ENCODE measurements at places on chromosomes 11 and 22.

GRCh38 chr11:72738199-72739141 is 13.7 kb downstream of the ARAP1 start:
- DNase-seq = peak; percentile 37

GRCh38 chr11:70405679-70406395 is 7.5 kb downstream of the CTTN start:
- no peak for DNase-seq

DNA sequence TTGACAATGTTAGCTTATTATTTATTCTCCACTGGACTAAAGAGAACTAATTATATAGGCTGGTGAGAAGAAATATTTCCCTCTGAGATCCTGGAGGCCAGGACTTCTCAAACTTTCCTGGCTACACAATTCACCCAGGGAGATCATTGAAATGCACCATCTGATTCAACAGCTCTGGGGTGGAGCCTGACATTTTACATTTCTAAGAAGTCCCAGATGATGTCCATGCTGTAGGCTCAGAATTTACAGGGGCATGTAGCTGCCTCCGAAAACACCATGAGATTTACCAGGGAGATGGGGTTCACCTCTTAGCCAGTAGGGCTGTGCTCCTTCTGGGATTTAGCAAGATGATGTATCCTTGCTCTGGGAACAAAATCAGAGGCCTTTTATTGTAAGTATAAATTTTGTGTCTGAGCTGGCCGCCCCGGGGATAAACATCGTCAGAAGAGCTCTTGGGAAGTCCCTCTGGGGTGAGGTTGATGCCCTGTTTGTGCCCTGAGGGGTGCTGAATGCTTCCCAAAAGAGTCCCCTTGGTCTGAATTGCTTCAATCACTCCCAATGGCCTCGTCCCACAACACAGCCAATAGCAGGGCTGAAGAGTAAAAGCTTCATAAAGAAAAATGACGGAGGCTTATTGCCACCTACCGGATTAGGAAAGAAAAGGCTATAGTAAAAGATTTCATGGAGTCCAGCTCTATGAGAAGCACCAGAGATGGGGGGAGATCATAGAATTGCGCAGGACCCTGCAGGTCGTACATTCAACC is 33.4 kb upstream of the API5 start:
- DNase-seq = peak; percentile 49

GRCh38 chr11:111402411-111402810 is 23.3 kb upstream of the POU2AF1 start:
- no peak for DNase-seq

GRCh38 chr11:4641501-4641900 is 2.3 kb upstream of the OR51E1 start:
- no peak for DNase-seq

GRCh38 chr11:33920838-33921613 is 29.1 kb upstream of the LMO2 start:
- DNase-seq = no peak

DNA sequence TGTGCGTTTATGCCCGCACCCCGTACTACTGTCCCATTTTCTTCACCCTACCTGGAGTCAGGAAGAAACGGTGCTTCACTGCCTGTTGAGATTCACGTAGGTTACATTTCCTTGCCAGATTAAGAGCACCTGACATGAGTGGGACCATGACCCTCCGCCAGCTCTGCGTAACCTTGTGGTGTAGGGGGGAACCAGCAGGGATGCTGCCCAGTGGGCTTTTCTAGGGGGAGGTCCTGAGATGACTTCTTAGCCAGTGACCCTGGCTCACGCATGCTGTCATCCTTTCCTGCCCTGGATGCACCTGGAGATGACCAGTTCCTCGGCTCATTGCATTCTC is 967 bp upstream of the ARVCF start:
- DNase-seq = no peak

DNA sequence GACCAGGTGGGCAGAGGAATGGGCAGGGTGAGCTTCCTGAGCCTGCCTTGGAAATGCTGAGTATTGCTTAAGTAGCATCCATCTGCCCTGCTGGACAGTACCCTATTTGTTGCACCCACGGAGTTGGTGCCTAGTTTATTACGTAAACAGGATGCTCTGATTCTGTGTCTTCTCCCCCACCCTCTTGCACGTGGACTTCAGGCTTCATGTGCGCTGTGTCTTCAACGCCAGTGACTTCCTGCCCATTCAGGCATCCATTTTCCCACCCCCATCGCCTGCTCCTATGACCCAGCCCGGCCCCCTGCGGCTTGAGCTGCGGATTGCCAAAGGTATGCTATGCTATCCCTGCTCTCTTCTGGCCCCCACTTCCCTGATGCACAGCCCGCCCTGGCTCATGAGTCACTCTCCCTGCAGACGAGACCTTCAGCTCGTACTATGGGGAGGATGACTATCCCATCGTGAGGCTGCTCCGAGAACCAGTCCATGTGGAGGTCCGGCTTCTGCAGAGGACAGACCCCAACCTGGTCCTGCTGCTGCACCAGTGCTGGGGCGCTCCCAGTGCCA is 5.7 kb downstream of the ZP1 start:
- DNase-seq = peak; percentile 44

DNA sequence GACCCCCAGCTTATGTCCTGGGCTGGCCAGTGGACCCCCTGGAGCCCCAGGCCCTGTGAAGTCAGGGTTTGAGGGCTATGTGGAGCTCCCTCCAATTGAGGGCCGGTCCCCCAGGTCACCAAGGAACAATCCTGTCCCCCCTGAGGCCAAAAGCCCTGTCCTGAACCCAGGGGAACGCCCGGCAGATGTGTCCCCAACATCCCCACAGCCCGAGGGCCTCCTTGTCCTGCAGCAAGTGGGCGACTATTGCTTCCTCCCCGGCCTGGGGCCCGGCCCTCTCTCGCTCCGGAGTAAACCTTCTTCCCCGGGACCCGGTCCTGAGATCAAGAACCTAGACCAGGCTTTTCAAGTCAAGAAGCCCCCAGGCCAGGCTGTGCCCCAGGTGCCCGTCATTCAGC is 24.6 kb downstream of the CSF2RB start:
- DNase-seq = no peak

GRCh38 chr11:26700574-26701235 is 21.2 kb downstream of the SLC5A12 start:
- no peak for DNase-seq

- no peak for DNase-seq
Observed at GRCh38 chr22:17396516-17396915, 27.3 kb downstream of the CECR2 start.

GRCh38 chr11:63710476-63711217 is 29.3 kb downstream of the RTN3 start:
- peak; percentile 57 for DNase-seq

DNA sequence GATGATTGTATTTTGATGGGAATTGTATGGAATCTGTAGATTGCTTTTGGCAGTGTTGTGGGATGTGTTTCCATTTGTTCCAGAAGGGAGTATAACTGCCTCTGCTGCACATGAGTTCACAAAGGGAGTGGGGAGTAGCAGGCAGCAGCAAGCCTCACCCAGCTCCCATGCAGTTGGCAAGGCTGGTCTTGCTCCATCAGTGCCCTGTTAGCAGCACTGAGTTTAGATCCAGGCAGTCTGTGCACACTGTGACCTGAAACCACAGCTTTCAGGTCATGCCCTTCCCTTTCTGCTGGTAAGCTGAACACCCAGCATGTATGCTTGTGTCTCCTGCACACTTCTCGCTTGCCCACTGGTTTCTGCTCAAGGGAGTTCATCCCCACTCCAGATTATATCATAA is 3.7 kb upstream of the NUCB2 start:
- no peak for DNase-seq

- DNase-seq = peak; percentile 96
Observed at GRCh38 chr22:43789452-43789851, 22.7 kb downstream of the EFCAB6 start.

- peak; percentile 1 for DNase-seq
Observed at GRCh38 chr11:124394408-124394807, 4.4 kb downstream of the OR8B3 start.
